Activated CD4-positive, alpha-beta T cell treated with anti-CD3 and anti-CD28 coated beads for 4 hours (primary cell): ENCODE measurements at places on chromosomes 3 and 15.

DNA sequence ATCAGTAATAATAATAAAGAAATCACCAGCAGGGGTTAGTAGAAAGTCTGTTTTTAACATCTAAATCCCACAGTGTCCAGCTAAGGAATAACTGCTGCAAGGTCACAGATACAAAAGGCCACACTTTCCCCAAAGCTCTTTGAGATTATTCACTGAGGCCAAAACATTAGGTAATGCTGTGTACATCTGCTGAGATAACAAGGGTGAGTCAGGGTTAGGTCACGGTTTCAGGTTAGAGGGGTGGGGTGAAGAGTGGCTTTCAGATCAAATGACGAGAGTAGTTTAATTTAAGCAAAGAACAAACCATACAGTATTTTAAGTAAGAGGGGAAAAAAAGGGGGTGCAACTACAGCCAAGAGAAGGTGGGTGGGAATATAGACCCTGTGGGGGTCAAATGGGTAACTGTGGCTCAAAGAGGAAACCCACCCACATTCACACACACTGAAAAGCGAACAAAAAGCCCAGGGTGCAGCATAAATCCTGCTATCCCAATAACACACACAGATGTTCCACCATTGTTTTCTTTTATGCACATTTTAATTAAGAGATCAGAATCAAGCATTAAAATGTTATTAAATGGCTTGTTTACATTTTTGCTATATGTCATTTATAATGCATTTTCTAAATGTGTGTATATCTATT lies 412.9 kb downstream of the TIGIT start:
- DNase-seq: no peak

GRCh38 chr3:46905213-46905560 lies 27.7 kb downstream of the PTH1R start:
- DNase-seq: no peak

GRCh38 chr3:76679541-76679940 lies 360.4 kb upstream of the ROBO2 start:
- DNase-seq: no peak

- DNase-seq: no peak
These were observed 26.1 kb upstream of the TM4SF4 start for GRCh38 chr3:149448331-149448831.

DNA sequence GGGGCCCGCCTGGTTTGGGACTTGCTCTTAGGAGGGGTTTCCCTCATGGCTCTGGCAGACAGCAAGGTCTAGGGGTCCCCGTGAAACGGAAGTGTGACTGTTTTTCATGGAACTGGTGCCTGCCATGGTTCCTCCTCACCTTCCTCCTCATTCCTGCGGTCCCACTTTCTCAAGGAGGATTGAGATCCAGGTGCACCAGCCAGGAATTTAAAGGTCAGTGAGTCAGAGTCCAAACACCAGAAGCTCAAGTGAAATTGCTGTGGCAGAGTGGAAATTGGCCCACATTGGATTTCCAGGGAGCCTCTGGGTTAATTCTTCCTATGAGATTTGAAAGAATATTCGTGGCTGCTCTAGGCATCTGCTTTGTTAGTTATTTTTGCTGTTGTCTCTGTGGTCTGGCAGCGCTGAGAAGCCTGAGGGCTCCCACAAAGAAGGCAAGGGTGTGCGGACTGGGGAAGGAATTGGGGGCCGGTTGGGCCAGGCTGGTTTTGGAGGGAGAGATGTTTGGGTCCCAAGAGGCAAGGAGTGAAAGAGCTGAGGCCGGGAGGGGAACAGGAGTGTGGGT lies 60.4 kb upstream of the TNFAIP8L3 start:
- no peak for DNase-seq
